ENCODE measurements at places on chromosomes 3 and 15.

DNA sequence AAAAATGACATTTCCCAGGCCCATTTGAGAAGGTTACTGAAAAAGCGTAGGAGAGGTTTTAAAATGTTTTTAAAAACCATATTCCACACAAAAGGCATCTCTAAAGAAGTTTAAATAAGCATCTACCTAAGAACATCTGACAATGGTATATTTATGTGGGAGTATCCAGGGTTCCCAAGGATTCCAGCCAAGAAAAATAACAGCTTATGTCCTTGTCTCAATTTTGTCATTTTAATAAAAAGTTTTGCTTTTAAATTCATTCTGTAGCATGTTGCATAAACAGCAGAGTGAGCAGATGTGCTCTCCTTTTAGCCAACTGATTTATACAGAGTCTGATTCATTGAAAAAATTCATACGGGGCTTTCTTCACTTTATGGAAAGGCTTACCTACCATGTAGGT lies 129.9 kb downstream of the LRRC3B start:
- DNase-seq, result no peak

DNA sequence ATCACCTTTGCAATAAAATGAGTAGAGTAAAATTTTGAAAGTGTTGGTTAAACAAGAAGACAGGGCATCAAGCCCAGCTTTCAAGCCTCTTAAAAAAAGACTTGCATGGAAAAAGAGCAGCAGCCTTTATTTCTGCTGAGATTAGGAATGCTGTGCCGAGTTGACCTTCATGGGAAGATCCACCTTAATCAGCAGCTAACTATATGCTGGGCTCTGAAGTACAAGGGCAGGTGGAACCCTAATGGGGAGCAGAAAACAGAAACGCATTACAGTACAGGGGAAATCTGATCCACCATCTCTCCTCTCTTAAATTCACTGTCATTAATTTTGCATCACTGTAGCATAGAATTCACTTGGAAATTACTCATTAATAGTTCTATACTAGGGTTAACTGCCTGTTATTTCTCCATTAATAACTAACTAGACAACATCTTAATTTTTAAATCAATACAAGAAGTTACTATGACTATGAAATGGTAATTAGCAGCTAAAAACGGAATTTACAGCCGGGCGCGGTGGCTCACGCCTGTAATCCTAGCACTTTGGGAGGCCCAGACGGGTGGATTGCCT lies 133.6 kb downstream of the GHSR start:
- DNase-seq, result no peak

DNA sequence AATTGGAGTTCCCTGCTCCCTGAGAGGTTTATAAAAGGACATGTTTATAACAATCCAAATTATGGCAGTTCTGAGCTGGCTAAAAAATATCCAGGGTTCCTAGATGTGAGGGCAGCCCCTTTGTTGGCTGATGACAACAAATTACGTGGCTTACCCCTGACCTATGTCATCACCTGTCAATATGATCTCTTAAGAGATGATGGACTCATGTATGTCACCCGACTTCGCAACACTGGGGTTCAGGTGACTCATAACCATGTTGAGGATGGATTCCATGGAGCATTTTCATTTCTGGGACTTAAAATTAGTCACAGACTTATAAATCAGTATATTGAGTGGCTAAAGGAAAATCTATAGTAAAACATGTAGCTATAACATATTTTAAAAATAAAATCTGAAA lies 13.9 kb downstream of the AADAC start:
- DNase-seq, result no peak

DNA sequence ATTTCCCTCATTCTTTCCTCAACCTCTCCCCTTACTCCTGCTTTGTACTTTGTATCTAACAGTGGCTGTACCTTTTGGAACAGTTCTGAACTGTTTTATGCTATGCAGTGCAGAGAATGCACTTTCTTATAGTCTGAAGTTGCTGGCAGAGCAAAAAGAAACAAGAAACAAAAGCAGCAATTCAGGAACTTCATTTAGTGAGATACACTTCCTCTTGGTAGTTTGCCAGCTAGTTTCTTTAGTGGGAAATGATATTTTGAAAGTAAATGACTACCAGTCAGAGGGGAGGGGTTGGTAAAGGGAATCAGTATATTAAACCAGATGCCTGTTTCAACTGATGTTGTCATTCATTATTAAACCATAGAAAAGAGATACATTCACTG lies 55.0 kb upstream of the CHD2 start:
- no peak for DNase-seq

DNA sequence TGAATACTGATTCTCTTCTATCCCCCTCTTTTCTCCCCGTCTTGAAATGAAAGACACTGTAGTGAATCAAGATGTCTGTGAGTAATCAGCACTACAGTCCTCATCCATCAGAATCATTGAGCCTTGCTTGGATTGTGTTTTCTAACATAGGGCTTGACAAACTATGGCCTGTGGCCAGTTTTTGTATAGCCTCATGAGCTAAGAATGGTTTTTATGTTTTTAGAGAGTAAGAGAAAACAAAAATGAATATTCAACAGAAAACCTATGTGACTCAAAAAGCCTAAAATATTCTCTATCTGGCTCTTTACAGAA lies 55.2 kb downstream of the PPM1L start:
- DNase-seq, result no peak

DNA sequence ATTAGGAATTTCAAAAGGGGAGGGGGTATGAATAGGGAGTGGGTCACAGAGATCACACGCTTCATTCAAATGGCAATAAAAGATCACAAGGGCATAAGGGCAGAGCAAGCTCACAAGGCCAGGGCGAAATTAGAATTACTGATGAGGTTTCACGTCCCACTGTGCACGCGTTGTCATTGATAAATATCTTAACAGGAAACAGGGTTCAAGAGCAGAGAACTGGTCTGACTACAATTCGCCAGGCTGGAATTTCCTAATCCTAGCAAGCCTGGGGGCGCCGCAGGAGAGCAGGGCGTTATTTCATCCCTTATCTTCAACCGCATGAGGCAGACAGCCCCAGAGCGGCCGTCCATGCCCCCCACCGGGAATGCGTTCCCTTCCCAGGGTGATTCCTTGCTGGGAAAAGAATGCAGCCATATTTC lies 18.1 kb upstream of the SMCO1 start:
- DNase-seq, result no peak

GRCh38 chr3:194313560-194314387 lies 37.4 kb downstream of the CPN2 start:
- DNase-seq, result no peak

DNA sequence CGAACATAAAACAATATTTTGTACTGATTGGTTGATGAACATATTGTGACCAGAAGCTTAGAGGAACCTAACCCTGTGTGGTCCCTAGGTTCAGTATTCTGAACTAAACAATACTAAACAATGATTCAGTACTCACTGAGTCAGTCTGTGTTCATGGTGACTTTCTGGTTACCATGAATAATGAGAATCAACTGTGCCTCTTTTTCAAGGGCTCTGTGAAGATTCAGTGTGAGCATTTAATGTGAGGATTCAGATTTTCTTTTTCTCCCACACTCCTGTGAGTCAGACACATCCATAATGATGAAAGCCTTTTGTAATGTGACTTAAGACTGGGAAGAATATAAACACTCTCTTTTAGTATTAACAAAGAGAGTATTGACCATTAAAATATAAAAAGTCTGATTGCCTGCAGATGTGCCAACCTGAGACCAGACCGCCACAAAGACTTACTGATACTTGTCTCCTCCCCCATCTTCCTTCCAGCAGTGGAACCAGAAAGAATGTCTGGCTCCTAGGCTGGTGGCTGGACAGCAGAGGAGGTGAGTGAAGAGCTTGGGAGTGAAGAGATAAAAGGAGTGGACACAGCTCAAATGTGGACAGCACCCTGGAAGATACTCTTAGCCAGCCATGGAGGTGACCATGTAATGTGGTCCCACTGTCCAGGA lies 17.6 kb upstream of the ACTL6A start:
- no peak for DNase-seq

DNA sequence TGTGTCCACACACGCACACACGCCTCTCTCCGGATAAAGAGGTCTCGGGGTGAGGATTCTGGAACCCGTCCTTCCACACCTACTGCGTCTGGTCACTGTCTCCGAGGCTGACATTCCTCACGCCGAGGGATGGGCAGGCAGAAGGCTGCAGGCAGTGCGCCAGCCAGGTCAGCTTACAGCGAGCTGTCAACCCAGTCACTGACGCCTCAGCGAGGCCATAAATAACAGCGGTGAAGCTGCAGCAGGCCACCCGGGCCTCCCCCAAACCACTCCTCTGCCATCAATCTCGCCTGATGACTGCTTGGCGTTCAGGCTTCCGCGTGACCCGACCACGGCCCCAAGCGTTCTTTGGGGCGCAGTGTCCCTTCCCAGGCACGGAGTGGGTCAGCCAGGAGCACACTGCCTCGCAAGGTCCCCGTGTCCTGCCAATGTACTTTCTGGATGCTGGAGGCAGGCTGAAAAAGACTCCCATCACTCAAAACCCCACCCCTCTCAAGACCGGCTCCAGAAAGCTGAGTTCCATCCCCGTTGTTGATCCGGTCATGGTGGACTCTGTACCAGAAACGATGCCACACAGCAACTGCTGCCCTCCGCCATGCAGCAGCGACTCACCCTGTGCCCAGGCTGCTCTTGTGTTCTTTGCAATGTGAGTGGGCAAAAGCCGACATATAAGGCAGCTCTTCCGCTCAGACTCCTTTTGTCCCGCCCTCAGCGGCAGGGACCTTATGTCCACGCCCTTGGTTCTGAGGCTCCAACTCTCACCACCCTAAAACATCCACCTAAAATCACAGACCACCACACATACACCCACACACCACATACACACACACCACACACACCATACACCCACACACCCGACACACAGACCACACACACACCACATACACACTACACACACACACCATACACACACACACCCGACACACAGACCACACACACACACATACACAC lies 27.1 kb downstream of the CPN2 start:
- DNase-seq, result no peak

DNA sequence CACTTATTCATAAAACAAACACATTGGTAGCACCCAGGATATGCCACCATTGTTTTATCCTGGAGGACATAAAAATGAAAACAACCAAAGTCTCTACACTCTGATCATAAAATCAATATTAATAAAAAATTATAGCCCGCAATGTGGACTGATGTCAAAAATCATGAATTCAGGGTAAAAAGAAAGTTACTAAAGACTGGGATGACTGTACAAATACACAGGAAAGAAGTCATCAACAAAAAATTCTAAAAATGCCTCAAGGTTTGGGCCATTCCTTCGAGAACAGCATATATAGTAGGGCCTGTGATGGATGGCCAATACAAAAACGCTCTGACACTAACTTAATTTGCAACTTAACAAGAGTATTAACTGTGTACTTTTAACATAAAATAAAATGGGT lies 76.8 kb downstream of the THBS1 start:
- no peak for DNase-seq

GRCh38 chr3:9469986-9470385 lies 72.6 kb downstream of the SETD5 start:
- no peak for DNase-seq

GRCh38 chr3:56207922-56208321 lies 260.3 kb downstream of the ERC2 start:
- DNase-seq, result no peak

DNA sequence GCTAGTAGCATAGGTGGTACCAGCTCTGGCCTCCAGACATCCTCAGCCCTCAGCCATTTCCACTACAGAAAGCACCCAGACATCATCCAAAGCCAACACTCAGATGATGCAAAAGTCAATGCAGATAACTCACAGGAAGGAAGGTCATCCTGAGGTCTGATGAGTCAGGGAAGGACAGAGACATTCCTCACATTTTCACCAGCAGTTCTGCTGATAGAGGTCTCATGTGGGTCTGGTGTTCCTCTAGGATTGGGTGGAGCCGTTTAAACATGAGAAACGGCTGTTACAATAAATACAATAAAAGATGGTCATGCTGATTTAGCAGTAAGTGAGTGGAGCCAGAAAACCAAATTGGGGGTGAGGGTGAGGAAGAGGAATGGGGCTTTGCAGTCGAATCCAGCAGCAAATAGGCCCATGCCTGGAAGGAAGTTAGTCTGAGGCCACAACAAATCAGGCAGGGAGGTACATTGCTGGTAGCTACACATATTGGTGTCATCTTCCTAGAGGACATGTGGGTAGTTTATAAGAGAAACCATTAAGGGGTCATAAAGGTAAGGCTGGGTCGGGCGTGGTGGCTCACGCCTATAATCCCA lies 33.3 kb upstream of the FLNB start:
- DNase-seq, result no peak

- no peak for DNase-seq
Observed at GRCh38 chr3:141450727-141451375, 36.0 kb upstream of the RASA2 start.

- no peak for DNase-seq
Observed at GRCh38 chr15:91885714-91886270, 32.3 kb downstream of the SLCO3A1 start.

- no peak for DNase-seq
Observed at GRCh38 chr15:55740359-55740878, 2.5 kb downstream of the PRTG start.

- no peak for DNase-seq
Observed at GRCh38 chr3:125375950-125376679, 990 bp upstream of the ZNF148 start.

DNA sequence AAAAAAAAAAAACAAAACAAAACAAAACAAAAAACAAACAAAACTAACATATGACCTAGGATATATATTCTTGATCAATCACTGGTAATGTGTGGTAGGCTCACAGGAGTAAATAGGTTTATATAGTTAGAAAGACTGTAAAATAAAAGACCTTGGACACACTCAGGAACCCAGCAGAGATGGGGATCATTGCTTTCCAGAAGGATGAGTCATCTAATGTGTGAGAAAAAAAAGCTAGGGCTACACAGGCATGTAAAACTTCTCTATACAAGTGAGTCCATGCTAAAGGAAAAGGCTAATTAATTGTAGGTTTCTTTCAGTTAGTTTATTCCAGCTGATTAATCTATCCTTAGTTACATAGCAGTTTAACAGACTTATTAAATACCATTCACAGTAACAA lies 710.3 kb upstream of the ARPP21 start:
- no peak for DNase-seq

DNA sequence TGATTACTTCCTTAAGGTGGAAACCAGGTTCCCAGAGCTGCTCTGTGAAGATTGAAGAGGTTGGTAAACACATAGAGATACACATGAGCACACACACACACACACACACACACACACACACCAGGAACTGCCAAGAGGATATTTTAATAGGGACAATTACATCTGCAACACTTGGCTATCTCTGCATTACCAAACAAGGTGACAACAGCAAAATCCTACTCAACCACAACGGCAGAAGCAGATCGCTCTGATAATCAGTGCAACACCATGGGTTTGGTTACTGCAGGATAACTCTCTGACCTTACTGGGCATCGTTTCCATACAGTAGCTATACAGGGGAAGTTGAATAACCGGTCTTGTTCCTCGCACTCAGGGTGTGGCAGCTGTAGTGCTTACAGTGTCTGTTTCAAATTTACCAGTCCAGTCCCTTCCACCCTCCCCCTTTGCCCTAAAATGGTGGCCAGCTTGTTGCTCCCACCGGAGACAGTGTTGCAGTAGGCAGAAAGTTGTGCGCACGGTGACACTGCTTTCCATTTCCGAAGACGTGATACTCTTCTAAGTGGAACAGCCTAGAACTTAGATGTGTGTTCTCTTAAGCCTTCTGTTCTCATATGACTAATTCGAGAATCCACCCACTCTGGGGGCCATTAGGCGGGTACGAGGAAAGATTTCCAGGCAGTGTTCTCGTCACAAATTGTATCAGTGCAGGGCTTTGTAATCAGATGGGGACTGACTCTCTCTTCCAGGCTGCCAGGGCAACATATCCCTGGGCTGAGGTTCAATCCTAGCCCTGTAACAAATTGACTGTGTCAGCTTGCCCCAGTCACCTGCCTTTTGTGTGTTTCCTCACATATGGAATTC lies 176.2 kb downstream of the P3H2 start:
- DNase-seq, result no peak

GRCh38 chr3:183517607-183518006 lies 37.9 kb downstream of the KLHL6 start:
- no peak for DNase-seq

All from stimulated activated CD8-positive, alpha-beta memory T cell treated with anti-CD3 and anti-CD28 coated beads, Interleukin-15, amount 100 ng/mL, for 48 hours (primary cell).